ENCODE measurements at places on chromosomes 13 and 19. TPM values are rescaled to one million over a fixed set of nuclear protein-coding genes. Genes with fewer than 3 reads are reported as not detected.

DNA sequence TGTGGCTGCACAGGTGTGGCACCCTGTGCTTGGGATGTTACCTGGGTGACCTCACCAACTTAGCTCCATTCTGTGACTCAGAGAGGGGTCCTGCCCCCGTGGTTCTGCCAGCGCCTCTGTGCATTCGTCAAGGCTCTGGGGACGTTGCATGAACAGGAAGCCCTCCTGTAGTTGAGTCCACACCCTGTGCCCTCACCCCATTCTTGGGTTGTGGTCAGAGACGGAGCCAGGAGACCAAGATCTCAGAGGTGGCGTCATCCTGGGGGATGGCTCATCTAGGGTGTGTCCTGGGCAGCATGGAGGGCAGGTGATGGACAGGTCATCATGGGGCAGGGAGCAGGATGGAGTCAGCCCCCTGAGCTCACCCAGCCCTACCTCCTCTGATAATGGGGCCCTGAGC is 2.5 kb downstream of the COX6B2 start:
- DNase-seq, result no peak

GRCh38 chr13:34108410-34108809 is 290.5 kb downstream of the RFC3 start:
- DNase-seq, result no peak

DNA sequence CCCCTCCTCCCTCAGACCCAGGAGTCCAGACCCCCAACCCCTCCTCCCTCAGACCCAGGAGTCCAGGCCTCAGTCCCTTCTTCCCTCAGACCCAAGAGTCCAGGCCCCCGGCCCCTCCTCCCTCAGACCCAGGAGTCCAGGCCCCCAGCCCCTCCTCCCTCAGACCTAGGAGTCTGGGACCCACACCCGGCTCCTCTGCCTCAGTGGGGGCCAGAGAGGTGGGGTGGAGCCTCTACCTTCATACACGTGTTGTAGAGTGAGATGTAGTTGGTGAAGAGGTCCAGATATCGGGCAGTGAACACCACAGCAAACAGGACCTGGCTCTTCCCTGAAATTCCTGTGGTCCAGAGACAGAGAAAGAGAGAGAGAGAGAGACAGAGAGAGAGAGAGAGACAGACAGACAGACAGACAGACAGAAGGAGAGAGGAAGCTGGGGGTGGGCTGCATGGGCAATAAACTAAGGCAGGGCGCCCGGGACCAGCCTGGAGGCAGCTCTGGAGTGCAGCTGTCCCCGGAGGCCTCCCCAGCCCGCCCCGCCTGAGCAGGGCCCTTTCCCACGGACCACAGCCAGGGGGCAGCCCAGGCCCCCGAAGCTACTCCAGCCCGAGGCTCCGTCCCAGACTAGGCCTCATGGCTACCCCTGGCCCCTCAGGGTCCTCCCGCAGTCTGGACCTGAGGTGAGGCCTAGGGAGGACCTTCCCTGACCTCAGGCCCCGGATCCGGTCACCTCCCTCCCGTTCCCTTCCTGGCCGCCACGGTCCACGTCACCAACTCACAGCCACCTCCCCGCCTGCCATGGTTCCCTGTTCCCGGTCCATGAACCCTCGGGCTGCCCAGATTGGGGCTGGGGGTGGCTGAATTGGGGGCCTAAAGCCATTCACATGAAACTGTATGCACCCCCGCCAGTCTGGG is 907 bp downstream of the KDELR1 start:
- DNase-seq, result no peak

GRCh38 chr13:51456510-51456909 is 3.7 kb upstream of the INTS6 start:
- peak; percentile 89 for DNase-seq

- DNase-seq, result no peak
These were observed 438.6 kb downstream of the COG6 start for GRCh38 chr13:40094056-40094455.

DNA sequence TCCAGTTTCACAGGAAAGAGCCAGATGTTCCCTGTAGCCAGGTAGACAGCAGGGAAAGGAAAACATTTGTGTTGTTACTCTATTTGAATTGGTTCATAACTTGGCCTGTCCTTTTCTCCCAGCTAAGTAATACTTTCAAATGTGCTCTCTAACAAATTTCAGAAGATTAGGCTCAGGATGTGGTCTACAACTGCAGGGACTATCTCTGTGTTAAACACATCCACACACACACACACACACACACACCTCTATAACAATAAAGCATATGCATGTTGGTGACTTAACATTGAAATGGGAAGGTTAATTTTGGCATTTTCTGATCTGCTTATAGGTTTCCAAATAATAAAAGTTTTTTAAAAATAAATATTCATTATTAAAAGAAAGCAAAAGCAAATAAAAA is 316.0 kb upstream of the ARGLU1 start:
- no peak for DNase-seq

GRCh38 chr13:34357435-34358232 is 539.7 kb downstream of the RFC3 start:
- DNase-seq, result no peak

DNA sequence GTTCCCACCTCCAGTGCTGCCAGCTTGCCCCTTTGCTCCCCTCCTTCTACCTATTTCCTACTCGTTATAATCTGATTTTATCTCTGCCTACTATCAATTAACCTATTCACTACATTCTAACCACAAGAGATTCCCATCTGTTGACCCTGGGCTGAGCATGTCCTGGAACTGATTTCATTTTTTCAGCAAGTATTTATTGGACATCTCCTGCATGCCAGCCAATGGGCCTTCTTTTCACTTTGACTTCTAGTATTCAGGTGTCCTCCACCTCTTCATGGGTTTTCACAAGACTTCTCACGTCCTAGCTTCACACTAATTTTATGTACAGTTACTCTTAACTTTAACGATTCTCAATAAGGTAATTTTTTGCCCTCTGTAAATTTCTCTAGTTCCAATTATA is 282.7 kb upstream of the KLHL1 start:
- DNase-seq, result no peak

- peak; percentile 64 for DNase-seq
These were observed 10.0 kb downstream of the CALM3 start for GRCh38 chr19:46610851-46611770.

- no peak for DNase-seq
These were observed 1.3 kb downstream of the MEIS3 start for GRCh38 chr19:47417746-47418691.

SH2D3A gene
- total RNA-seq, result 0.52 TPM

DNAAF3 gene
- 2.2 TPM for total RNA-seq

SLC25A41 gene
- total RNA-seq, result 0.20 TPM

TEX29 gene
- 0.94 TPM for total RNA-seq

ZNF844 gene
- 7.1 TPM for total RNA-seq

All from chondrocyte (in vitro differentiated cells).